ENCODE measurements at places on chromosomes 7 and 10.

- DNase-seq: no peak
These were observed 10.8 kb upstream of the ZNF467 start for GRCh38 chr7:149784251-149784608.

DNA sequence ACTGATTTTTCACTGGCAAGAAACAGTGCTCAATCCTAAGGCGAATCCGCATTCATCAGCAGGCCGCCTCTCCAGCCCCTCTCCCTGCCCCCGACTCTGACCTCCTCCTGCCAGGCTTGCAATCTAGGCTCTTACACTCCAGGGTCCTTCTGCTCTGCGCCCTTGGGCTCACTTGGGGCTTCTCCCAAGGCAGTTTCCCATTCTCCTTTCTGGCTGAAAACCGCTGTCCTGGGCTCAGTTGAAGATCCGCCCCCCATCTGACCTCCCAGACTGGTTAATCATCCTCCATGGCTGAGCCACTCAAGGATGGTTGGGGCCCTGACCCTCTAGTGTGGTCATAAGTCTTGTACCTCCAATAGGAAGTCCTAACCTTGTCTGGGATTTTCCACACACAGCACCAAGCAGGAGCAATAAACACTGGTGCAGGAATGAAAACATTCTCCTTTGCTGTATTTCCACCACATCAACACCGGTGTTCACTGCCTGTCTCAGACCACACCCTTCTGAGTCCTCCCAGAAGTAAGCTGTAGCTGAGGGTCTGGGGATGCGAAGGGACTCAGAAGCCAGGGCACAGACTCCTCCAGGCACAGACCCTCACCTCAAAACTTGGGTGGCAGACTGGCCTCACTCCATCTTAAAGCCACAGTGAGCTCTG lies 42.4 kb downstream of the TNS3 start:
- no peak for DNase-seq

- no peak for DNase-seq
These were observed 12.2 kb upstream of the KCP start for GRCh38 chr7:128922496-128923410.

DNA sequence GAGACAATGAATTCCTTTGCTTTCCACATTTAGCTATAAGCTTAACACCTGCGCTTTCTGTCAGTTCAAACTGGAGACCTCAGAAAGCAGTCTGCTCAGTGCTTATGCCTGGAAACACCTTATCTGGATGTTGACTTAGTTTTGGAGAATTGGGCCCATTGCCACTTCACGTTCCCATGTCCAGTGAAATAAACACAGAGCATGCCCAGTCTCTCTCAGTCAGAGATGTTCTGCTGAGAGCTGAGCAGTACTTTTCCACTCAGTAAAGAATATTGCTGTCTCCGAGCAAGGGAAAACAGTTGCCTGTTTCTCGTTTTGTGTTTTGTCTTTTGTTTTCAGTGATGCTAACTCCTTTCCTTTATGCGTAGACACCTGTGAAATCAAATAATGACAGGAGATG lies 83.2 kb upstream of the PRR15 start:
- no peak for DNase-seq

DNA sequence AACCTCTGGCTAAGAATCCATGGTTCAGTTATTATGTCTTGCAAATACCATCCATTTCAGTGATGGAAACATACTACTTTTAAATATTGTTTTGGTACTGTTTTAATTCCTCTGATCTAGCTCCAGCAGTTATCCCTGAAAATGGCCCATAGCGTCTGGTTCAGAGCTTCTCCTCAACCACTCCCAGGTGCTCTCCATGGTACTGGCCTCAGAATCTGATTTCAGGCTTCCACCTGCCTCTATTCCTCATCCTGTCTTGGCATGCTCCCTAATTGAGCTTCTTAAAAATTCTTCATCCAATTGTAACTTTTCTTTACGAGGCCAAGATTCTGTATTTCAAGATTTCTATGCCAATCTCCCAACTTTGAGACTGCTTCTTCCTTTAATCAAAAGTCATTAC lies 236.3 kb downstream of the HTR7 start:
- DNase-seq: no peak

- no peak for DNase-seq
These were observed 44.0 kb downstream of the LAMB1 start for GRCh38 chr7:107958764-107959526.

DNA sequence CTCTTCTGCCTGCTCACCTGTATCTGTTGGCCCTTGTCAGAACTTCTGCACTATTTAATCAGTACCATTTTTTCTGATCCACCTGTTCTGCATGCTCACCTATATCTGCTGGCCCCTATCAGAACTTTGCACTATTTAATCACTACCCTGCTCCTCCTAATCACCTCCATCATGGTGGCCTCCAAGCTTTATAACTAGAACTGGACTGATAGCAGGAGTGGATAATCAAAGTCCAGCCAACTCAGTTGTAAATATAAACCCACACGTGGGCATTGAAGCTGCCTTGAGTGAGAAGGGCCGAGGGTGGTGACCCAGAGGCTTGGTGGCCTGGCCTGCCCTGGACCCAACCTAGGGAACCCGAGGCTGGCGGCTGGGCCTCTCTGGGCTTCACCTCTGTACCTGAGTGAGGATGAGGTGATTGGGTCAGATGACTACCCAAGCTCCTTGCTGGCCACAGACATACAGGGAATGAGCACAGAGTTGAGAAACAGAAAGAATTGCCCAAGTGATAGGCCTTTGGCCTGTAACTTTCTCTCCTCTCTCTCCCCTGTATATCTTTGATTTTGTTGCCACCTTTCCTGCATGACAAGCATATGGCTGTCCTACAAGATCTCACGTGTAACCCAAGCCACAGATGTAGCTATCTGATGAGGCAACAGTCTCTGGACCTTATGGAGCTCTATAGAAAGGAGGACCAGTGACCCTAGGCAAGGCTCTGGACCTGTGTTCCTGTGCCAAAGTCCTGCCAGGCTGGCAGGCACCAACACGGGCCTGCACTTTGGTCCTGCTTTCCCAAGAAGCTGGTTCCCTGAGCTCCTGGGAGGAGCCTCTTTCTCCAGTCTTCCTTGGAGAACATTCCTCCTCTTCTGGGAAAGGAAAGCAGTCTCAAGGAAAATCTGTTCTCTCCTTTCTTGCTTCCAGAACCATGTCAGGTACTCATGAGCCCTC lies 23.4 kb upstream of the FAM3C start:
- DNase-seq: no peak

DNA sequence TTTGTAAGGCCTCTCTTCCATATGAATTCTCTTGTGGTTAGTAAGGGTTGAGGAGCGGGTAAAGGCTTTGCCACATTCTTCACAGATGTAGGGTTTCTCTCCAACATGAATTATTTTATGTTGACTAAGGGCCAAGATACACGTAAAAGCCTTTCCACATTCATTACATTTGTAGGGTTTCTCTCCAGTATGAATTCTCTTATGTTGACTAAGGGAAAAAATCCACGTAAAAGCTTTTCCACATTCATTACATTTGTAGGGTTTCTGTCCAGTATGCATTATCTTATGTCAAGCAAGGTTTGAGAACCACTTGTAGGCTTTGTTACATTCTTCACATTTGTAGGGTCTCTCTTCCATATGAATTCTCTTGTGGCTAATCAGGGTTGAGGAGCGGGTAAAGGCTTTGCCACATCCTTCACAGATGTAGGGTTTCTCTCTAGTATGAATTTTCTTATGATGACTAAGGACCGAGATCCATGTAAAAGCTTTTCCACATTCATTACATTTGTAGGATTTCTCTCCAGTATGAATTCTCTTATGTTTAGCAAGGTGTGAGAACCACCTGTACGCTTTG lies 493.0 kb downstream of the ZNF479 start:
- no peak for DNase-seq
